PC-3 (cell line): ENCODE measurements at places on chromosomes 7 and 10. TPM values are rescaled to one million over a fixed set of nuclear protein-coding genes. Genes with fewer than 3 reads are reported as not detected.

GRCh38 chr7:134757938-134758337, 21.5 kb upstream of the CALD1 start:
- H3K36me3 ChIP-seq: no peaks in the 10 kb centered on the region; the same call in 1 of the 2 replicates
- DNase-seq: no peak
- H3K27me3 ChIP-seq: no peaks in the 10 kb centered on the region

DNA sequence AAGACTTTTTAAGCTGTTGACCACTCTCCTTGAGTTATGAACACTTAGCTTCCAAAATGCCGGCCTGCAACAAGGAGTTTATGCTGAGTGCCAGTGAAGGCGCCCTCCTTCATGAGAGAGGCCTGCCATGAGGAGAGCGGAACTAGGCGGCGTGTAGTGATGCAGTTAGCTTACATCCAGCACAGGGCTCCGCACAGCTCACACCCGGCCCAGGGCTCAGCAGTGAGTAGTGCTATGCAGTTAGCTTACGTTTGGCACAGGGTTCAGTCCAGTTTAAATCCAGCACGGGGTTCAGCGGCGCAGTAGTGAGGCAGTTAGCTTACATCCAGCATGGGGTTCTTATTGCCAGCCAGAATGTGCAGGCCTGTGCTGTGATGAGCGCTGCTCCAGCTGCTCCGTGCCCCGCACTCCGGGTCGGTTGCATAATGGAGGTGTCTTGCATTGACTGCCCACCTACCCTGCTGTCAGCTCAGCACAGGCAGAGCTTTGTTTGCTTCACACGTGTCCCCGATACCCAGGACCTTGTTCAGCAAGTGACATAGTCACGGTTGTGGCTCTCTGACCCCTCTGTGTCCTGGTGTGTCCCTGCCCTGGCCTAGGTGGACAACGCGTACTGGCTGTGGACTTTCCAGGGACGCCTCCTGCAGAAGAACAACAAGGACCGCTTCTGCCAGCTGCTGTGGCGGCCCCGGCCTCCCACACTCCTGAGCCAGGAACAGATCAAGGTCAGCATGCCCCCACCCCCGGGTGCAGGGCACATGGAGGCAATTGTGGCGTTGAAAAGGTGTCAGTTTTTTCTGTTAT, 21.9 kb downstream of the EIF3B start:
- H3K4me1 ChIP-seq: no peaks in the 10 kb centered on the region
- peaks cover 75% of the 10 kb centered on the region for H3K36me3 ChIP-seq
- H3K27ac ChIP-seq: no peak overlapping the region
- no peak overlapping the region for H3K4me3 ChIP-seq
- no peak for DNase-seq
- no peaks in the 10 kb centered on the region for H3K27me3 ChIP-seq

GRCh38 chr7:91276909-91277308, 12.7 kb downstream of the FZD1 start:
- H3K36me3 ChIP-seq: no peaks in the 10 kb centered on the region
- H3K27ac ChIP-seq: no peak overlapping the region
- no peaks in the 10 kb centered on the region for H3K4me1 ChIP-seq
- DNase-seq: no peak
- H3K27me3 ChIP-seq: no peaks in the 10 kb centered on the region

- DNase-seq: no peak
- H3K27ac ChIP-seq: no peak overlapping the region
- H3K36me3 ChIP-seq: no peaks in the 10 kb centered on the region
- no peaks in the 10 kb centered on the region for H3K27me3 ChIP-seq
- H3K4me1 ChIP-seq: no peaks in the 10 kb centered on the region
Observed at GRCh38 chr10:33489501-33490176, 155.2 kb upstream of the NRP1 start.

- no peaks in the 10 kb centered on the region for H3K27me3 ChIP-seq
- H3K36me3 ChIP-seq: no peaks in the 10 kb centered on the region
- H3K4me3 ChIP-seq: no peak overlapping the region
- no peak overlapping the region for H3K27ac ChIP-seq
Observed at GRCh38 chr7:129588268-129588667, 23.3 kb upstream of the NRF1 start.

Gene PPP1R3C
- 0.17 TPM in 1 of 2 replicates, not detected in the other for total RNA-seq

GRCh38 chr7:106757846-106758245, 96.9 kb upstream of the CCDC71L start:
- no peak overlapping the region for H3K27ac ChIP-seq
- no peak overlapping the region for H3K4me3 ChIP-seq
- no peaks in the 10 kb centered on the region for H3K36me3 ChIP-seq
- no peak for DNase-seq
- no peaks in the 10 kb centered on the region for H3K4me1 ChIP-seq
- H3K27me3 ChIP-seq: no peaks in the 10 kb centered on the region

- DNase-seq: no peak
- no peaks in the 10 kb centered on the region for H3K27me3 ChIP-seq
- H3K4me3 ChIP-seq: no peak overlapping the region
- no peak overlapping the region for H3K27ac ChIP-seq
- H3K36me3 ChIP-seq: no peaks in the 10 kb centered on the region
Observed at GRCh38 chr7:13976594-13976993, 12.9 kb downstream of the ETV1 start.

GRCh38 chr7:83852136-83852535, 203.2 kb upstream of the SEMA3E start:
- no peak overlapping the region for H3K27ac ChIP-seq
- H3K4me3 ChIP-seq: no peak overlapping the region
- no peaks in the 10 kb centered on the region for H3K36me3 ChIP-seq
- peak; percentile 53 for DNase-seq
- H3K4me1 ChIP-seq: no peaks in the 10 kb centered on the region

- no peak overlapping the region for H3K4me3 ChIP-seq
- H3K27me3 ChIP-seq: no peaks in the 10 kb centered on the region
- DNase-seq: no peak
- H3K36me3 ChIP-seq: peaks cover 16% of the 10 kb centered on the region; the same call in 1 of the 2 replicates
Observed at GRCh38 chr7:139674341-139674740, 103.5 kb downstream of the HIPK2 start.

DNA sequence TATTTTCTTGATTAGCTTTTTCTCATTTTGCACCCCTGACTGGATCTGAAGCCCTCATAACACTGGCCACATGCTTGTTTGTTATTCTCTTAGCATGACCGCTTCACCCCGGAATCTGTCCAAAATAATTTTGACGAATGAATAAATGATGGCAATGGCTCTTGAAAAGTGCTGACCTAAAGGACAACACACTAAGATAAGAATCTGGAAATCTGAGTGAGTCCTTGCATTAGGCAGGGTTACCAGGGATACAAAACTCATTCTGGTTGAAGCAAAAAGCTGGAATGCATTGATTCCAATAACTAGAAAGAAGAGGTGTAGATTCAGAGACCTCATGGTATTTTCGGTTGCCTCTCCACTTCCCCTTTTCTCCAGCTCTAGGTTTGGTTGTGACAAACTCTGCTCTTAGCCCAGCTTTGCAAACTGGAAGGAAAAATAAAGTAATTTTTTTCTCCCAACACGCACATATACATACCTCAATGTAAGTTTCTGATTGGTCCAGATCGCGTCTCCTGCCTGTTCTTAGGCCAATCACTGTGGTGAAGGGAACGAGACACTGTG, 157.4 kb downstream of the SKIDA1 start:
- no peak overlapping the region for H3K27ac ChIP-seq
- H3K4me3 ChIP-seq: no peak overlapping the region
- peaks cover 24% of the 10 kb centered on the region for H3K4me1 ChIP-seq
- H3K27me3 ChIP-seq: no peaks in the 10 kb centered on the region
- no peaks in the 10 kb centered on the region for H3K36me3 ChIP-seq

- no peak overlapping the region for H3K4me3 ChIP-seq
- H3K36me3 ChIP-seq: no peaks in the 10 kb centered on the region
- peak; percentile 53 for DNase-seq
- peaks cover 4% of the 10 kb centered on the region; the same call in 1 of the 2 replicates for H3K27me3 ChIP-seq
- peaks cover 7% of the 10 kb centered on the region; the same call in 1 of the 2 replicates for H3K4me1 ChIP-seq
Observed at GRCh38 chr7:904847-905246, 28.5 kb downstream of the GET4 start.

Gene CROT
- total RNA-seq: 6.9 and 7.7 TPM in 2 replicates

GRCh38 chr10:49177391-49178355, 10.5 kb downstream of the TMEM273 start:
- peak overlapping the region; percentile 79 for H3K27ac ChIP-seq
- peaks cover 18% of the 10 kb centered on the region for H3K4me1 ChIP-seq
- DNase-seq: peak; percentile 97
- H3K36me3 ChIP-seq: no peaks in the 10 kb centered on the region
- no peak overlapping the region for H3K4me3 ChIP-seq

Gene AKAP9
- 23.9 and 24.9 TPM in 2 replicates for total RNA-seq

- DNase-seq: no peak
- peaks cover 31% of the 10 kb centered on the region for H3K4me1 ChIP-seq
Observed at GRCh38 chr10:120456143-120456625, 843 bp upstream of the PLPP4 start.

GRCh38 chr10:45442662-45443061, 68.6 kb downstream of the ALOX5 start:
- no peak overlapping the region for H3K27ac ChIP-seq
- H3K4me3 ChIP-seq: no peak overlapping the region
- H3K36me3 ChIP-seq: no peaks in the 10 kb centered on the region
- DNase-seq: no peak
- H3K4me1 ChIP-seq: no peaks in the 10 kb centered on the region

GRCh38 chr10:70769121-70769520, 16.1 kb downstream of the TBATA start:
- no peak overlapping the region for H3K4me3 ChIP-seq
- no peaks in the 10 kb centered on the region for H3K36me3 ChIP-seq
- H3K27ac ChIP-seq: no peak overlapping the region
- no peak for DNase-seq
- no peaks in the 10 kb centered on the region for H3K4me1 ChIP-seq

GRCh38 chr7:21480693-21481403, 53.0 kb downstream of the SP4 start:
- H3K4me3 ChIP-seq: no peak overlapping the region
- no peak for DNase-seq

Gene WIPF3
- 3.3 and 3.4 TPM in 2 replicates for total RNA-seq

DNA sequence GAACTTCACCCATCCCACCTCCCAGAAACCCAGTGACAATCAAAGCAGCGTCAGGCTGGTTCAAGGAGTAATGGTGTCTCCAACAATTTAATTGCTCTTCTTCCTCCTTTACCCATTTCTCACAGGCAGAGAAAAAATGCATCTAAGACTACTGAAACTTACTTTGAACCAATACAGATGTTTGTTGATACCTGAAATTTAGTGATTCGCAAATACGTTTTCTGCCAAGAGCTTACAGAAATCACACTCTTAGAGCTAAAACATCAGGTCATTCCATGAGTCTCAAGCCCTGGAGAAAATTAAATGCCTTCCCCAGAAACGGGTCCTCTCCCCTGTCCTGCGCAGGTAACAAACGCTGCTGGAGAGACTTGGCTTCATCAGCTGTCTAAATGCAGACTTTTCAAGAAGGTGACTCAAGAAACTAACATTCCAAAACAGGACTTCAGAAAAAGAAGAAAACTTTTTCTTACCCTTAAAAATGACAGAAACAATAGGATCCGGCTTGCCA, 443 bp downstream of the MYOF start:
- DNase-seq: peak; percentile 19
- H3K4me1 ChIP-seq: peaks cover 29% of the 10 kb centered on the region
- H3K27ac ChIP-seq: peak overlapping the region; percentile 100
- H3K27me3 ChIP-seq: no peaks in the 10 kb centered on the region

Gene SKIDA1
- 0.17 and 0.26 TPM in 2 replicates for total RNA-seq

- peaks cover 20% of the 10 kb centered on the region for H3K4me1 ChIP-seq
- H3K4me3 ChIP-seq: peak overlapping the region; percentile 58
- H3K27me3 ChIP-seq: peaks cover 47% of the 10 kb centered on the region
- H3K27ac ChIP-seq: no peak overlapping the region
- no peak for DNase-seq
Observed at GRCh38 chr7:155533827-155534690, 12.3 kb downstream of the CNPY1 start.

GRCh38 chr7:26305869-26306665, 14.4 kb downstream of the SNX10 start:
- no peaks in the 10 kb centered on the region for H3K27me3 ChIP-seq
- no peaks in the 10 kb centered on the region for H3K36me3 ChIP-seq
- no peak for DNase-seq
- H3K4me1 ChIP-seq: peaks cover 22% of the 10 kb centered on the region
- H3K27ac ChIP-seq: no peak overlapping the region
- no peak overlapping the region for H3K4me3 ChIP-seq

GRCh38 chr10:91250341-91250740, 29.9 kb downstream of the PCGF5 start:
- H3K27ac ChIP-seq: no peak overlapping the region
- DNase-seq: no peak
- H3K27me3 ChIP-seq: no peaks in the 10 kb centered on the region
- H3K36me3 ChIP-seq: 0 out of 2 replicates have a peak, but pooled peaks cover 3% of the 10 kb centered on the region
- no peak overlapping the region for H3K4me3 ChIP-seq

GRCh38 chr7:136957391-136957790, 88.9 kb downstream of the CHRM2 start:
- no peaks in the 10 kb centered on the region for H3K27me3 ChIP-seq
- peak overlapping the region; percentile 74 for H3K27ac ChIP-seq
- H3K4me3 ChIP-seq: no peak overlapping the region

- no peak overlapping the region for H3K4me3 ChIP-seq
- no peaks in the 10 kb centered on the region for H3K27me3 ChIP-seq
- no peaks in the 10 kb centered on the region for H3K36me3 ChIP-seq
- H3K4me1 ChIP-seq: no peaks in the 10 kb centered on the region
Observed at GRCh38 chr10:14623931-14624330, 150.8 kb downstream of the FAM107B start.

GRCh38 chr10:60733517-60733822, 44.8 kb upstream of the CDK1 start:
- DNase-seq: peak; percentile 96
- H3K36me3 ChIP-seq: no peaks in the 10 kb centered on the region
- no peak overlapping the region for H3K27ac ChIP-seq
- H3K4me1 ChIP-seq: peaks cover 51% of the 10 kb centered on the region
- peak overlapping the region; percentile 75 for H3K4me3 ChIP-seq

- H3K27me3 ChIP-seq: no peaks in the 10 kb centered on the region
- H3K4me3 ChIP-seq: no peak overlapping the region
- H3K4me1 ChIP-seq: no peaks in the 10 kb centered on the region
- H3K27ac ChIP-seq: no peak overlapping the region
Observed at GRCh38 chr7:75050501-75050900, 23.1 kb downstream of the RCC1L start.

Gene HOXA3
- 4.5 and 13.8 TPM in 2 replicates for total RNA-seq

DNA sequence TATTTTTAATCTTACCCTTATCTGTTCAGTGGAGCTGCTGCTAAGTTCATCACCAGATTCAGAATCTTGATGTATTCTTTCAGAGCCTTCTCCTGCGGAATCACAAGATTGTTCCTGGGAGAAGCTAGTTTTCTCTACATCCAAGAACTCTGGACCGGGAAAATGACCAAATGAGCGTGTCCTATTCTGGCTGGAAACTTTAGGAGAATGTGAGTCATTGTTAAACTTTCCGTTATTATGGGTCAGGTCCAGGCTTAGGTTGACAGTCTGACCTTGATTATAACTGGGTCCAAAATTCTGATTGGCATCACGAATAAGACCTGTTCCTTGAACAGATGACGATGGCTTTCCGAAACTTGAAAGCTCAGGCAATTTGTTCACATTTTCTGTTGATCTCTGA, 20.5 kb downstream of the ARHGAP12 start:
- H3K4me1 ChIP-seq: peaks cover 15% of the 10 kb centered on the region
- H3K4me3 ChIP-seq: no peak overlapping the region
- H3K27ac ChIP-seq: no peak overlapping the region
- DNase-seq: no peak

GRCh38 chr7:81590131-81590530, 179.7 kb downstream of the HGF start:
- no peaks in the 10 kb centered on the region for H3K27me3 ChIP-seq
- no peak overlapping the region for H3K4me3 ChIP-seq
- H3K27ac ChIP-seq: no peak overlapping the region
- no peak for DNase-seq
